CD4-positive, alpha-beta T cell treated with Interleukin-12 subunit alpha and Interleukin-12 subunit beta, for 1 hour (primary cell): ENCODE measurements at places on chromosomes 3 and 15.

DNA sequence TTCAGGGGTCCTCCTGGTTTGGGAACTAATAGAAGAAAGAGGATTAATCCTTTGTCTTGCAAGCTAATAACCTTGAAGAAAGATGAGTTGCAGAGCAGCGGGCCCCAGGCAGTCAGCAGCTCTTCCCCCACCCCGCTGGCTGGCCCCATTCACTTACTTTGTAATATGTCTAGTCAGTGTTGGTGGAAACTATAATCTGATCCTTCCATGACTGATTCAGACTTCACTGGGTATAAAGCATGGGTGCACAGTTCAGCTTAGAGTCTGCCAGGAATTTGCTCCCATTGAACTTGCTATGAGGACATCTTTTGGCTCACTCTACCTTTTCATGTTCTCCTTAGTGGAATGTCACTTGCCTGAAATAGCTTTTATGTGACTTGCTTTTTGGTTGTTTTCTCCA, 117.7 kb downstream of the CCNL1 start:
- DNase-seq, result no peak

DNA sequence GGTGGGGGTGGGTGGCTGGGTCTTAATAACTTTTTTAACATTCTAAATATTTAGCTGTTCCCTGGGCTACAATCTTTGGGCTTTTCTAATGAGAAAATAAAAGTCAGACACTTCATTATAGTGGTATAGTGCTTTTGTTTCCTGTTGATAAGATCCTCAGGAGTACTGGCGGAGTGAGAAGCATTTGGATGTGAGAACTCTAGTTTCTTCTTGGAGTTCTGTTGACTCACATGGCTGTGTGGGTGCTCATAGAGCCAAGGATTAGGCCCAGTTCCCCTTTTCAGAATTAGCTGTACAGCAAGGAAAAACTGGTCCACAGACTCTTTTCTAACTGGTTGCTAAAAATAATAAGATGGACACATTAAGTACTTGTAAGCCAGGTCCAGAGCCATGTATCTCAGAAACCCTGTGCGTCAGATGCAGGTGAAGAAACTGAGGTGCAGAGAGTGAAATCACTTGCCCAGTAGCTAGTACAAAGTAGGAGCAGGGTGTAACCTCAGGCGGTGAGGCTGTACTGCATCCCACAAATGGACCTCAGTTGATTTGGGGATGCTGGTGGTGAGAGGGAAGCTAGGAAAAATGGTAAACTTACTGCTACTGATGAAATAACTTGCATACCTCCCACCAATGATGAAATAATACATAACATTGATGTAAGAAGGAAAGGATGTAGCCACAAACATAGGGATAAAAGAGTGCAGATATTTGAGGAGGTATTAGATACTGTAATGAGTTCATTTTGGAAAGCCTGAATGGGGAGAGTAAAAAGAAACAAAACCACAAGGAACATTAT, 2.3 kb downstream of the ITPR1 start:
- no peak for DNase-seq

- no peak for DNase-seq
These were observed 56.1 kb downstream of the SLC12A8 start for GRCh38 chr3:125156456-125156855.

DNA sequence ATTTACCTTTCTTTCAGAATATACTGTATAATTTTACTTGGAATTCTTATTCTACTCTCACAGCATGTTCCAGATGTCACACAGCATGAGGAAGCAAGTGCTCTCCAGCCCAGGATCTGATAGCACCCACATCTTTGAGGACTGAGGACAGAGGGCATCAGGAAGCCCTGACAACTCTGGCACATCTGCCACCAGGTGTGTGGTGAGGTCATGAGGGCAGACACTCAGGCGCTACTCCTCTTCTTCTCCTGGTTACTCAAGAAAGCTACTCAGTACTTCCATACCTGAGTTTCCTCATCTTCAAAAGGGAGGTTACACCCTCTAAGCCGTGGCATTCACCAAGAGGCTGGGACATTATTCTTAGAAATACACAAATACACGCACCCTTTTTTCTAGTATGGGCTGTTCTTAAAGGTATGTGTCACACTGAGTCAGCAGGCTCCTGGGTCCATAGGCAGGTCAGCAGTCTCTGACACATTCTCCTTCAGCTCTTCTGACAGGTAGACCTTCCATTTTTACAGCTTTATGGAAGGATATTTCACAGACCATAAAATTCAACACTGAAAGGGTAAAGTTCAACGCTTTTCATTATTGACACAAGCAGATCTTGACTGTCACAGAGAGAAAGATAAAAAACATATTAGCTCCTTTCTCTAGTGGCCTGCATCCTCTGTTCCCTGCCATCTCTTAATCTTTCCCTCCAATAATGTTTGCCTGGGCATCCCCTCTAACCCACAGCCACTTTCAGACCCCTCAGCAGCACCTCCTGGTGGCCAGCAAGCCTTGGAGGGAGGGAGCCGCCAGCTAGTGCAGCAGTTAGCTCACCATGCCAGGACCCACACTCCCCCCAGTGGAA, 103.2 kb upstream of the TJP1 start:
- DNase-seq, result no peak

- DNase-seq, result no peak
These were observed 52.1 kb downstream of the DNAH1 start for GRCh38 chr3:52367891-52368880.

GRCh38 chr15:71290002-71290401, 174.7 kb downstream of the THSD4 start:
- DNase-seq, result no peak

DNA sequence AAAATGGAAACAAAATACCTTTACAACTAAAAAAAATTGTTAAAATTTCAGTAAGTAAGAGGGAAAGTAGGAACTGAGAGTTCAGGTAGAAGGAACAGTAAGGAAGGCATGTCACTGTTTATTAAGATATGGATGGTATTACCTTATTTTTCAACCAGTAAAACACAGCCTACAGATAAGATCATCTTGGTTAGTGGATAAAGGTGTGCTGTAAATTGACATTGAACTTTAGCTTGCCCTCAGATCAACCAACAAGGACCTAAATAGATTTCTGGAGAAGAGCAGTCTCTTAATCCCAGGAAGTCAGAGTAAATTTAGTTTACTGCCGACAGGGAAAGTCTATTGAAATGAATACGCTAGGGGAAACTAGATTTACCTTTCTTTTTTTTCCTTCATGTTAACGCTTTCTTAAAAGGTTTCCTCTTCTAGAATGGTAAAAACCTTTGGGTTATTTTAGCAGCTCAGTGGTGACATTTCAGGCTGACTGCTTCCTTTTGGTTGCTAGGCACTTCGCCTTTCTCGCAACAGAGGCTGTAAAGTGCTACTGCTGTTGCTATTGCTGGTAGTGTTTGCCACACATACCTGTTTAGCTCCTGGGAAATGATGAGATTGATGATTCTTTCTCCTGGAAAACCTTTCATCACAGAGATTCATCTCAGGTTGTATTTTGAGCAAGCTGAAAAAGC, 12.9 kb downstream of the DZIP3 start:
- DNase-seq, result peak; percentile 63

DNA sequence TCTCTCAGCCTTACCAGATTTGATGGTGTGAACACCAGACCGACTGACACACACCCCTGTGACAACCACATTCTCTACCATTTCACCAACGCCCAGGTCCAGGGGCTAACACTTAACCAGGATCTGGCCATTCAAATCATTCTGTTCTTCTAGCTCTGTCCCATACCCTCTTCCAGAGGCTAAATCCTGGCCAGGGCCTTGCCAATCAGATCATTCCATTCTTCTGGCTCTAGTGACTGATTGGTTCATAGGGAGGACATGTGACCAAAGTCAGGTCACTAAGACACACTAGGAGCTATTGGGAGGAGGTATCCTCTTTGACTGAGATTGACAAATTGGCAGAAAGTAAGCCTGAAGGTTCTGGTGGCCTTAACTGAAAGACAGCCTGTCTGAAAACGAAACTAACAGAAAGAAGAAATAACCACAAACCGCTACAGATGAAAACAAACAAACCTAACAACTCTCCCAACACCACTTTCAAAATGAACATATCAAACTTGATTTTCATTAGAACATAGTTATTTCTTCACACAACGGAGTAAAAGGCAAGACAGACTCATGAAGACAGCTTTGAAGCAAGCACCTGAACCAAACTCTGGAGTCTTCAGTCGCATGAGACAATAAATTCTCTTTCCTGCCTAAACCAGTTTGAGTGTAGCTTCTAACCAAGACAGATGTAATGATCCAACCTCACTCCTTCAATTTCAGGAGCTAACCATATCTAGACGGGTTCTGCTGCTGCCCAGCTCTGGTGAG, 68.5 kb downstream of the TRANK1 start:
- peak; percentile 77 for DNase-seq

DNA sequence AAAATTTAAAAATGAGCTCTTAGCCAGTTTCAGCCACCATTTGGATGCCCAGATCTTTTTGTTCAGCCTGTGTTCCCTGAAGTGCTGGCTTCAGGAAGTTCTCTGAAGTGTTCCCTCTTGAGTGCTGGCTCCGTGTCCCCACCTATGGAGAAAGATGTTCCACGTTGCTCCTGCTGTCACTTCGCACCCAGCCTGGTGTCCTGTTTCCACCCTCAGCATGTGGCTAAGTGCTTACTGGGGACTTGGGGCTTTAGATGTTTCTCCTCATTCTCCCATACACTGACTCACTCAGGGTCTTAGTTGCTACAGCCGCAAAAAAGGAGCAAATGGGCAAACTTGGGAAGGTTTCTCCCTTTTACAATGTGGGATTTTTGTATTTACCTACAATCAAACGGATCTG, 16.6 kb downstream of the CHCHD6 start:
- DNase-seq, result no peak

DNA sequence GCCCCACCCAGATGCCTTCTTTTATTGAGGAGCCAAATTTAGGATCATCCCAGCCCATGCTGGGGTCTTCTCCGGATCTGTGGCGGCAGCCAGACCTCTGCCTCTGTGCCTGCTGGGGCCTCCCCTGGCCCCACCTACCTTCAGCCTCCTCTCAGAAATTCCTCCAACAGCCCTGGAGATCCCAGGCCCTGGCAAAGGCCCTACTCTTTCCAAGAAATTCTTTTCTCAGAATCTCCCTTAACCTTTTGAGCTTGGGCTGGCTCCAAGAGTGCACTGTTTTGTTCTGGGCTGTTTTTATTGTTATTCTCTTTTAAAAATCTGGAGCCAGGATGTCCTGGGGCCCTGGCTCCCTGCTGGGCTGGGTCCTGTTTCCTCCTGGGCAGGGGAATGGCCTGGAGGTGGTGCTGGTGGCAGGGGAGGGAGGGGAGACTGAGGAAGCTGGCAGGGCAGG, 57.8 kb downstream of the GRIP2 start:
- DNase-seq, result no peak

GRCh38 chr3:54793171-54793570, 134.7 kb downstream of the LRTM1 start:
- no peak for DNase-seq

GRCh38 chr3:138477120-138477519, 42.7 kb downstream of the ESYT3 start:
- DNase-seq, result no peak
